ENCODE measurements at places on chromosomes 4 and X. TPM values are rescaled to one million over a fixed set of nuclear protein-coding genes. Genes with fewer than 3 reads are reported as not detected.

The FUNDC1 gene
- 30.2 TPM for total RNA-seq

The SLC10A4 gene
- 2.9 TPM for total RNA-seq

The TXK gene
- total RNA-seq = 3.9 TPM

The SMIM10 gene
- total RNA-seq = 4.8 TPM

The PPBP gene
- not detected for total RNA-seq

The PRR32 gene
- total RNA-seq = not detected

The CENPVL1 gene
- not detected for total RNA-seq

The ZCCHC13 gene
- not detected for total RNA-seq
